ENCODE measurements at places on chromosomes 4 and X.

DNA sequence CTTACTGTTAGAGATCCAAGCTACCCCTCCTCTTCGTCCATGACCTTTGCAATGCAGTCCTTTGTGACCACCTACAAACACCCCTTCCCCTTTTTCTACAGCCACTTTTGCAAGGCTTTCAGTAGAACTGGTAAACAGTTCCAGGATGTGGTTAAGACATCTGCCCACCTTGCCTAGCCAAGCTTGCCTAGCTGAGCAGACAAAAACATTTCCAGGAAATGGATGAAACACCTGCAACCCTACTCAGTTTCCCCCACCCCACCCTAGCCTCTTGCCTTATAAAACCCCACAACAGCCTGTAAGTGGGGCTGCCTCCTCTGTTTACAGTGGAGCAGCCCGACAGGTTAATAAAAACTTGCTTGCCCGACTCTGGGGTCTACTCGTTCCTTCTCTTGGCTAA is 133.8 kb downstream of the ZC4H2 start:
- peak; percentile 63 for DNase-seq

GRCh38 chrX:9271789-9272525 is 192.9 kb upstream of the TBL1X start:
- DNase-seq = no peak

- no peak for DNase-seq
Observed at GRCh38 chrX:10629905-10630304, 9.5 kb upstream of the MID1 start.

DNA sequence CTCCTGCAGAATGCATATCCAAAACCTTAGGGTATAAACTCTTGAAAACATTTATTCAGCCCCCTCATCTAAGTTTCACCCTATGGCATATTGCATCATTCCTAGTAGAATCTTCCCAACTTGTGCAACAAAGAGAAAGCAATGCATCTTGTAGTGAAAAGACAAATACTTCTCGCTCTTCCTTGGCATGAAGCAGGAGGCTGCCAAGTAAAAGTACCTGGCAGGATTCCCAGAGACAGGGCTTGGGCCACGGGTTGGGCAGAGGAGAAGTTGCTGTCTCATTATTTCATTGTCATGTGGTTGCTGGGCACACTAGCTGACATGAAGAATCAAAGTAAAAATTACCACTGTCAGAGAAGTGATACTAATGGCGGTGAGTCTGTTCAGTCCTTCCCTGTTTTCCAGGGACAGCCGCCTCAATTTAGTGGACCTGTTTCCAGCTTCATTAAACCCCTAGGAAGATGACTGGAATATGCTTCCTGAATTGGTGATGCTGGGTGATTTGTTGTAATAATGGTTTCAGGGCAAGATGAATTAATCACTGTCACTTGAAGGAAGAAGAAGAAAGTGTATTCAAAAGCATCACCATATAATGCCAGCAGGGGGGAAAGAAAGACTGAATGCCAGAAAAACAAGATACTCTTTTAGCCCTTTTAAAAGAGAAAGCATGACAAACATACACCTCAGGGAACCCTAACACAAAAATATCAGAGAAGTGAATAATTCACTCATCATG is 380.5 kb upstream of the IGFBP7 start:
- DNase-seq = no peak

GRCh38 chrX:136866337-136867095 is 14.0 kb downstream of the RBMX start:
- DNase-seq = no peak

DNA sequence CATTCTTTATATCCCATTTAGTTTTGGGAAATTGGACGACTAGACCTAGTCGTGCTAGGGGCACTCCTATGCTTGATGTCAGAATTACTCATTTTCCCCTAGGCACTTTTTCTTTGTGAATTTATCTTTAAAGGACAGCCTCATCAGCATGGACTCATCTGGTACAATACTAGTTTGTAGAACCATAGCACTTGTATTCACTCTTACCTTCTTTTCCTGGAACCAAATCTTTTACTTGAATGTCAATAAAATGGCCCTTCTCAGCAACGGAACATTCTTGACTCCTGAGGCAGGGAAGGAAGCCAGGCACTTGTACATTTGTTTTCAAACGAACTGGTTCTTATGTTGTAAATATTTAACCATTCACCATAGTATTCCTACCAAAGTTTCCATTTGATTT is 187.1 kb downstream of the SHROOM3 start:
- DNase-seq = no peak

- no peak for DNase-seq
Observed at GRCh38 chr4:83125738-83126141, 11.2 kb upstream of the PLAC8 start.

- no peak for DNase-seq
Observed at GRCh38 chr4:44725166-44725565, 1.2 kb downstream of the GNPDA2 start.

DNA sequence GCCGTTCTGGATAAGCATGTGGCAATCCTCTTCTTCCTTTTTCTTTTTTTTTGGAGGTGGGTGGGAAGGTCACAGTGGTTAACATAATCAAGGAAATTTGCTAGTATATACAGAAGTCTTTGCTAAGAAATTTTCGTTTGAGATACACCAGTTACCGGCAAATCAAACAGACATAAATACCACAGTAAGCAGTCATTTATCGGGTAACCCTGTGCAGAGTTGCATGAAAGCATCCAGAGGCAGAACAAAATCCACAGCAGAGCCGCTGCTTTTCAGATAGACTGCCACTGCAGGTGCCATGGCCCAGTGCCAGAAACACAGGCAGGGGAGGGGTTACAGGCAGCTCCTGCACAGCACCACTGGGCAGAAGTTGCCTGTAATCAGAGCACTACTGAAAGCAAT is 179.1 kb upstream of the MAB21L2 start:
- DNase-seq = no peak

GRCh38 chrX:18961686-18962085 is 22.2 kb downstream of the PHKA2 start:
- DNase-seq = no peak

- DNase-seq = no peak
Observed at GRCh38 chrX:153560000-153560399, 38.9 kb downstream of the CCNQ start.

DNA sequence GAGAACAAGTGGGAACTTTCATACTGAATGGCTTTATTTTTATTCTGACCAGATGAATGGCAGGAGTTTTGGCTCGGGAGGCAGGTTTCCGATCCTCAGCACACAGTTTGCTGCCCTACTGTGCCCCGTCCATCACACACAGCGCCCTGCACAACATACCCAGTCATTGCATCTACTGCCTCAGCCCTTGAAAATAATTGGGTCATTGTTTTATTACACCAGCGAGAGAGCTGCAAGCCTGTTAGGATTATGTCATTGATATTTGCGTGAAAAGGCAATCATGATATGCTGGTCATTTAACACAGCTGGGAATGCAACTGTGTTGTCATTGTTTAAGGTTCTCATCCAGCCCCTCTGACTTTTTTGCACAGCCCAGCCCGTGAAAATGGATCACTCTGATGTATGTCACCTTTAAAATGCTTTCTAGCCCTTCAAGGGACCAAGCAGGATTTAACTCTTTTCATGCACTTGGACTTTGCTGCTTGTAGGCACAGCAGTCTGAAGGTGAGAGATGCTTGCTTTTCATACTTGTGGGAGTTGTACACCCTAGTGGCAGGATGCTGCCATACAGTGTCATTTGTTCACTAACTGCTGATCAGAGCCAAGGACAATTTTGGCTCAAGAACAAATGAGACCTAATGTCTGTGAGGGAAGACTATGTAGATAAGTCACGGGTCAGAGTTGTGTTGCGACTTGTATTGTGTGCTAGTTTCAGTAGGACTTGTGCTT is 62.3 kb downstream of the RTL9 start:
- DNase-seq = no peak

GRCh38 chrX:45712067-45712466 is 511.4 kb upstream of the DIPK2B start:
- no peak for DNase-seq

DNA sequence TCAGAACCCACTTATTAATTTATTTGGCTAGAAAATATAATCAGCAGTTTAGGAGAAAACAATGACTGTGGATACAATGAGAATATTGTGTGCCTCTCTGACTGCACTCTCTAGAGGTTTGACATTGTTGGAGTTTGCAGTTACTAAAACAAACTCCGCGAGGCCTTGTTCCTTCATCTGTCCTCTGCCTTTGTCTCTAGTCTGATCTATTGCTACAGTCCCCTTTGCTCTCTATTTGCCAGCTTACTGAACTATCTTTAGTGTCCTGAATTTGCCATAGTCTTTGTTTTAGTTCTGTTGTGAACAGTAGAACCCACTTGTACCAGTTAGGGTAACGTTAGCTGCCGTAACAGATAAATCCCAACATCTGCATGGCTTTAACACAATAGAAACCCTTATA is 81.4 kb upstream of the RPS6KA3 start:
- DNase-seq = no peak

DNA sequence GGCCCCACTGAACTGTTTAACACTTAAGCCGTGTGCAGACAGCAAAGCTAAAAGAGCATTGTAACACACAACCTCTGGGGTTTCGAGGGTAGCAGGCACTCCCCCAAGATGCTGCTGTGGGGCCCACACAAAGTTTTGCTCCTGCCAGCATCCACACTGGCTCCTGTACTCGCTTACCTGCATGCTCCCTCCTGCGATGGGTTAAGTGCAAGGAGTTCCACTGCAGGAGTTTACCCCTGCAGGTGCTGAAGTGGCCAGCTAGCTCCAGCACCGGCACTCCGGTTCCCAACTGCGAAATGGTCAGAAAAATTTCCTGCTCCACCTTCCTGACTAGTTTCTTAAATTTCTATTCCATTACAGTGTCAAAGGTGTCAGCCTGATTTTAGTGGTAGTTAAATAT is 443.5 kb downstream of the PCDH10 start:
- no peak for DNase-seq

DNA sequence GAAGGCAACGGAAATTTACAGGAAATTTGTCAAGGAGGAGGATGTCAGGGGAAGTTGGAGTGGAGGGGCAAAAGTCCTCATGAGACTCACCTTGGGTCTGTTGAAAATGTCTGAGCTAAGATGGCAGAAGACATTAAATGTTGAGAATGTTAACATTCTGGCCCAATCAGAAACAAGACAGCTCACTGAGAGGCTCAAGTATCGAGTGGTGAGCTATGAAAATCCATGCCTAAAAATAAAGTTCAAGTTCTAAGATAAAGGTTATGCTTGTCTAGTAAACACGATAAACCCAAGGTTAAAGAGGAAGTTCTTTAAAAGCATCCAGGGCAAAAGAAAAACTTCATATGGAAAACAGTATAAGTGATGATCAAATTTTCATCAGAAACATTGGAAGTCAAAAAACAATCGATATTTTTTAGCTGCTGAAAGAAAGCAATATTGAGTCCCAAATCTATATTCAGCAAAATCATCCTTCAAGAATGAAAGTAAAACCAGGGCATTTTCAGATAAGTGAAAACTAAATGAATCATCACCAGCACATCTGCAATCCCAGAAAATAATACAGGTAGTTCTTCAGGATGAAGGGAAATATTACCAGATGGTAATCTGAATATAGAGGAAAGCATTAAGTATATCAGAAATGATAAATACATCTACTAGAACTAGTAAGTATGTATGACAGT is 462.4 kb downstream of the TLL1 start:
- DNase-seq = no peak

DNA sequence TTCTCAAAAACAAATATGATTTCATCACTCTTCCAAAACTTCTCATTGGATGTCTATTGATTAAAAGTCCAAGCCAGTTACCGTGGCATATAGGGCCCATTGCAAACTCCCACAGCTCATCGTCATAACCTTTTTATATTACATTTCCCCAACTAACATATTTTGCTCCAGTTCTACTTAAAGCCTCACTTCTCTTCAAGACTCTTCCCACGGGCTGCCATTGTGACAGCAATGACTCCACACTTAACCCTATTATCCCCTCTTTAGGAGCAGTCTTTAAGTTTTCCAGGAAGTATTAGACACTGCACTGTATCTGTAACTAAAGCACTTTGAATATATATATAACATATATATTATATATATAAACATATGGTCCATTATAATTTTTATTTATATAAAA is 44.5 kb downstream of the DTHD1 start:
- no peak for DNase-seq

DNA sequence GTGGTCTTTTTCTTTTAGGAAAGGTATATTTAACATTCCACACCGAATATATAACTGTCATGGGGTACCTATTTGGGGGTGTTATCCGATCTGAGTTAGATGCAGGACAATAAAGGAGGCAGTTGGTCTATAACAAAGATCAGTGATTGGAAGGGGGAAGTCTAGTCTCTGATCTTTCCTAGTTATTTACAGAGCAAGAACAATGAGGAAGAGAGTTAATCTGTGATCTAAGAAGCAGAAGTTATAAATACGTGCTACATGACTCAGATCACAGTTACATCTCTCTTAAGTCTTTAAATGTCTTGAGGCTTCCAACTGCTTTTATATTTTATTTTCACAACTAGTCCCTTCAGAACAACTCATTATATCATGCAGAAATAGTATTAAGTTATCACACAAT is 33.2 kb upstream of the ARMCX4 start:
- DNase-seq = no peak

GRCh38 chrX:78104447-78105176 is 564 bp downstream of the PGK1 start:
- peak; percentile 67 for DNase-seq

- no peak for DNase-seq
Observed at GRCh38 chr4:185082561-185082960, 60.5 kb upstream of the SLC25A4 start.

GRCh38 chrX:9845578-9845952 is 59.3 kb downstream of the SHROOM2 start:
- no peak for DNase-seq

- no peak for DNase-seq
Observed at GRCh38 chr4:77127215-77127614, 29.8 kb upstream of the CCNG2 start.

Measured in activated CD8-positive, alpha-beta memory T cell treated with anti-CD3 and anti-CD28 coated beads for 24 hours (primary cell).